Spinal cord (tissue), 10 donors: ENCODE measurements at places on chromosomes 3 and 15.

DNA sequence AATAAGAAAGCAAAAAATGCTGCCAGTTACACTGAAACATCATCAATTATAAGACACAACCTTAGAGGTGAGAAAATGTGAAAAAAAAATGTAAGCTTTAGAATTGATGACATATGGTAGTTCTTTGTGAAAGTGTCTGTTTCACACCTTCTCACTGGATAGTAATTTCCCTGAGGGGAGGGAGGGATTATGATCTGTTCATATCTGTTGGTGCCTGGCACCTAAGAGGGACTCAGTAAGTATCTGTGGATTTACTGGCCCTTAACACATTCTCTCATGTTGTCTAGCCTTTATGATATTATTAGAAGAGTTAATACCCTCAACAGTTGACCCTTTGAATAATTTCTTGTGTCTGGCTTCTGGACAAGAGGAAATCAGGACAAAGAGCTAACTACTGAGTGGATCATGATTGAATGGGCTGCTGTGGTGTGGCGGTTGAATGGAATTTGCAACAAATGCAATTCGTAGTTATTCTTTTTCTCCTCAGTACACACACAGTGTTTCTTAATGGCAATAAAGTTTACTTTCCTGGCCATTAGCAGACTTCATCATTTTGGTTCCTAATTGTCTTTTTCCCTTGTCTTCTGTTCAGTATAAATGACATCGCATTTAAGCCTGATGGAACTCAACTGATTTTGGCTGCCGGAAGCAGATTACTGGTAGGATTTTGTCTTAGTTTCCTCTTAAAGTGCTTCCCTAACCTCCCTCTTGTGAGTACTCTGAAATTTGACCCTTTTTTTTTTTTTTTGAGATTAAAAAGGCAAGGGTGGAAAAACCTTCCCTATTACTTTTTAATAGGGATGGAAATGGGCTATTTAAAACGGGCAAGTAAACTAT, 9.5 kb downstream of the IFT122 start:
- no peak for DNase-seq

- DNase-seq, result no peak
Measured at GRCh38 chr3:161096771-161097367, 8.3 kb downstream of the B3GALNT1 start.

DNA sequence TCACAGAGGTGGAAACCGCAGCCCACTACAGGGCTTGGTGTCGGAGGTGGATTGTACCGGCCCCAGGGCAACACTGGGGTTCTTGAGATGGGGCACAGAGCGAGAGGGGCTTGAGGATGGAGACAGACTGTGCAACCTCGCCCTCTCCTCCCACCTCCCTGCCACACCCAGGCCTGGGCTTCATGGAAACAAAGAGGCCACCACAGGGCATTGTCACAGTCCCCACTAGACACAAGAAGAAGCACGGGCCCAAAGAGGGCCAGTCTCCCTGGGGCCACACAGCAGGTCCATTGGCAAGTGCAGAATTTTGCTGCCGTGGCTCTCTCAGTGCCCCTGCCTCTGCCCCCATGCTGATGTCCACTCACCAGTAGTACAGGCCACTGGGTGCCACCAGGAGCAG, 4.1 kb upstream of the CALML4 start:
- no peak for DNase-seq

- DNase-seq, result no peak
Measured at GRCh38 chr15:61367953-61368352, 138.9 kb upstream of the RORA start.

DNA sequence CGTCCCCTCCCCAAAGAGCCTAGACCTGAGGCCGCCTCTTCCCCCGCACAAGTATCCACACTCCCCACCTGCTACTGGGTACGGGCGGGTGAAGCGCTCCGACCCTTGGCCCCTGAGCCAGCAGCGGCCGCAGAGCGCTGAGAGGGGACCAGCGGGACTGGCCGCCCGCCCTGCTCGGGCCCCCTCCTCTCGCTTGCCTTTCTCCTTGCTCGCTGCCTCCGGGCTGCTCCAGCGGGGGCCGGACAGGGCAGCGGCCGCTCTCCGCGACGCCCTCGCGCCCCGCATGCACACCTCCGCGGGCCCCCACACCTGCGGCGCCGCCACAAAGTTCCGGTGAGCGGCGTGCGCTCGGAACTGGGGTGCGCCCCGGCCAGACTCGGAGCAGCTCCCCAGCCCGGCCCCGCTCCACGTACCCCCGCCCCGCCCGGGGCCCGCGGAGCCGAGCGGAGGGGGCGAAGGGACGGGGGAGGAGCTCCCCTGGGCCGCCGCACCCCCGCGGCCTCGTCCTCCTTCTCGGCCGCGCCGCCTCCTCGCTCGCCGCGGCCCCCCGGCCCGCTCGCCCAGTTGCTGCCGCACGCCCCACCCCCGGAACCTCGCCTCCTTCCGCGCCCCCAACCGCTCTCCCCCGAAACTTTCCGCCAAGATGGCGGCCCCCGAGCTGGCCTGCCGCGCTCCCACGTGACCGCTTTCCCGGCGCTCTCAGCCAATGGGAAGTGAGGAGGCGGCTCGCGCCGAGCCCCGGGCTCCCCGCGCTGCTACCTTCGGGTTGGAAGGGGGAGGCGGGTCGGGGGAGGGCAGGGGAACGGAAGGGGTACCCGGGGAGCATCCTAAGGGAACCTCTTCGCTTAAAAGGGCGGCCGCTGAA, 704 bp downstream of the DLG1 start:
- peak; percentile 94 for DNase-seq

DNA sequence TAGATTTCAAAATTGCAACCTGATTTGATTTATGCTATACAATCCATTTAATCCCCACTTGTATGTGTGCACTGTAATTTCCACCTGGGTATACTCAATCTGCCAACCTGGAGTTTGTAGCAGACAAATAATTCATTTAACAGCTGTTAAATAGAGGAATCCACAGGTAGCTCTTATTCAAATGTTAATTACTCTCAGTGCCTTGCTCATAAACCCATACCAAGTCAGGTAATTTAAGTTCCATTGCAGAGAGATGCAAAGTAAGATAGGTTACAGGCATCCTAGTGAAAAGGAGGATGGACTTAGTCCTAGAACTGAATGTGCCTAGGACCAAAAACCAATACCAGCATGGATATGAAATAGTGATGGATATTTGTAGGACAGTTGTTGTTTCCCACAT, 674.2 kb downstream of the TBL1XR1 start:
- DNase-seq, result no peak

- DNase-seq, result no peak
Measured at GRCh38 chr3:87206070-87206469, 21.0 kb upstream of the CHMP2B start.

- no peak for DNase-seq
Measured at GRCh38 chr15:84736375-84736774, 12.0 kb upstream of the ZNF592 start.

DNA sequence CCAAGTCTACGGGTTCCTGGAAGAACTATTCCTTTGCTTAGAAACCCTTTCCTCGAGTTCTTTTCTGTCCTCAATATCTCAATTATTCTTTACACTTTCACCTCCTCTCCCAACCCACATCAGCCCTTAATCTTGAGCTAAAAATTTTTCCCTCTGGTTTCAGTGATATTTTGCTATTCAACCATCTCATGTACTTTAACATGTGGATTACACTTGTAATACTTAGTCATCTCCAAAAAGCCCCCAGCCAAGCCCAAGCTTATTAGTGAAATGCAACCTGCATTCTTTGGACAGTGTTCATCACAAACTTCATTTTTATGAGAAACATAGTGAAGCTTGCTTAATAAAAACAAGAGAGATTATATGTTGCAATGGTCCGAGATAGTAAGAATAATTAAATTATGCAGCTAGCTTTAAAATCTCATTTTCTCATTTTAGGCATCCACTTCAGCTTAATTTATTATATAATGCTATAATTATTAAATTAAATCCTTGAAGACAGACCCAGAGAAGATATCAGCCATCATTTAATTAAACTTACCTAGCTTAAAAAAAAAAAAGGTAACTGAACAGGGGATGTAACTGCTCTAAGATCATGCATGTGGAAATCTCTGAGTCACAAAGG, 534.5 kb upstream of the TBL1XR1 start:
- no peak for DNase-seq

GRCh38 chr3:25903371-25904129, 113.7 kb downstream of the OXSM start:
- no peak for DNase-seq

DNA sequence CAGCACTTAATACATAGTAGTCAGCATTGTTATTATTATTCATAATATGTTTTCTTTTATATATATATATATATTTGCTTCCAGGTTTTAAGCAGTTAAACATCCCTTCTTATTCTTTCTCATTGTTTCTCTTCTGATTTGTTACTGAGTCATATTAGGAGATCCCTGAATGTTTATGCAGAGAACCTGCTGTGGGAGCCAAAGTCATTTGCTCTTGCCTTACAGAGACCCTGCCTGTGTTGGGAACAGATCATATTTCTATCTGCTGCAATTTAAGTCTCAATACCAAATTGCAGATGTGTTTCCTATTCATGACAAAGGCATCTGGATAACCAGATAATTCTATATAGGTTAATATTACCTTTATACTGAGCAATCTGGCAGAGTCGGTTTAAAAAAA, 323.0 kb upstream of the UMPS start:
- DNase-seq, result no peak

- peak; percentile 8 for DNase-seq
Measured at GRCh38 chr15:40731034-40731433, 24.0 kb downstream of the RMDN3 start.

DNA sequence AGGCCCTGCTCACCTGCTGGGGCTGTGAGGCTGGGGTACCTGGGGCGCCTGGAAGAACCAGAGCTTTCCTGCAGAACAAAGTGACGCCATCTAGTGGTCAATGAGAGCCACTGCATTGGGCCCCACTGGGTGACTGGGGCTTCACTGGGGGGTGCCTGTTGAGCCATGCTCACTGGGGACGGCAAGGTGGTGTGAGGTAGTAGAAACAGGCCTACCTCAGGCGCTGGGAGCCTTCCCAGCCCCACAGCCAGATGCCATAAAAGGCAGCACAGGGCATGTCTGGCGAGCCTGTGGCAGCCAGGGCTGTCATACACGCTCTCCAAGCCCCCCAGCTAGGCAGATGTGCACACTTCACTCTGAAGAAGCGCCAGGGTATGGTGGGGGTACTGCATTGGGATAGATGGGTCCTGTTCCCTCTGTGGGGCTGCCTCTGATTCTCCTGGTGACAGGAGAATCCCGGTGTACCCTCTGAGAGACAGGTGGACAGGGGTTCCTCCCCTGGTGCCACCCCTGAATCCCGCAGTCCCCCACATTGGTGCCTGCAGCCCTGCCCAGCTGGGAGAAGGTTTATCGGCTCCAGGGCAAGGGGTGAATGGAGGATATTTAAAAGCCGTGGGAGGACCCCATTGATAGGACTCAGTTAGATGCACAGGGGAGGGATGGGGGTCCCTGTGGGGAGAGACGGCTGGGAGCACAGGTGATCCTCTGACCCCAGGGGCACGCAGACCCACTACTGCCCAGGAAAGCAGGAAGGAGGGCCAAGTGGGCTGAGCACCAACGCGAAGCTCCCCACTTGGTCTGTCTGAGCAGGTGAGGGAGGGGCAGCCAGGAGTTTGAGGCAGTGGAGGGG, 178.8 kb downstream of the NSMCE3 start:
- DNase-seq, result no peak

DNA sequence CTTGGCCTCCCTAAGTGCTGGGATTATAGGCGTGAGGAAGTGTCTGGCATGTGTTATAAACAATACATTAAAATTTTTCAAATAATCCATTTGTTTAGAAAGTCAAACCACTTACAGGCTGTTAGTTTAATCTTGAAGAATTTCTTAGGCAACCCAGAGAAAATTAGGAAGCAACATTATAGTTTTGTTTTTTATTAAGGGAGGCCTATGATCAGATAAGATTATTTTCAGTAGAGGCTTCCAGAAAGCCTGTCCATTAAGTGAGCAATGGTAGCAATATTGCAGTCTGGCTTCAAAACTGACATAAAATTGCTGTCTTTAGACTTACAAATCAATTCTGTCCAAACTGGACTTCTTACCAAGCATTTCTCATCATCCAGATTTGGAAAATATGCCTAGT, 49.6 kb downstream of the CD47 start:
- no peak for DNase-seq

DNA sequence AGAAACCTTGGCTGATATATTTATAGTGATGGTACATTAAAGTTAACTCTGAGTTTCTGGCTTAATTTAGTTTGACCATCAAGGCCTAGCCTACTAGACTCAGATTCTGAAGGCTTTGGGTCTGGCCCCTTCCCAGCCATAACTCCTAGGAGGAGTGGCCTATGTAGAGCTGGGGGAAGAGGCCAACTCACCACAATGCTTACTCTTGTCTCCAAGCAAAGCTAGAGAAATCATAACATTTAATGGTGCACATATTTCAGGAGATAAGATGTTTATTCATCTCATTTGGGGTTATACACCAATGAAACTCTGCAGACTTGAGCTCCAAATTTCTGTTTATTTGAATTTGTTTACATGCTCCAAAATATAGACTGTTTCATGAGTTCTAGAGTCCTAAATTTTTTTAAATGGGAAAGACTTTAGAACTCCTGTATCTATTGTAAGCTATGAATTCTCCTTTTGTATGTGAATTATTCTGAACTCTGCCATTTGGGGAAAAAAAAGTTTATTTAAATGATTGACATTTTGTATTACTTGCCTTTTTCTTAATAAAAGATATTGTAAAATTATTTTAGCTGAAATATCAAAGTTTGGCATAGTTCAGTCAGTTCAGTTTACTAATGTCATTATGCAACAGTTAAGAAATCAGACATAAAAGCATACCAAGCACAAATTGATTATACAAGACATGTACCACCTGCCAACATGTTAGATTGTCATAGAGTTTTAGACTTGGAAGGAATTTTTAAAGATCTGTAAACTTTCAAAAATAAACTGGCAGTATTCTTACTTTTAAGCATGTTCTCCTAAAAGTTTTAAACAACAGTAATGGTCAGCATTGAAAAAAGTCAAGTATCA, 143.4 kb upstream of the NR2E3 start:
- DNase-seq, result no peak

- DNase-seq, result no peak
Measured at GRCh38 chr3:178849199-178849910, 222.3 kb downstream of the ZMAT3 start.

DNA sequence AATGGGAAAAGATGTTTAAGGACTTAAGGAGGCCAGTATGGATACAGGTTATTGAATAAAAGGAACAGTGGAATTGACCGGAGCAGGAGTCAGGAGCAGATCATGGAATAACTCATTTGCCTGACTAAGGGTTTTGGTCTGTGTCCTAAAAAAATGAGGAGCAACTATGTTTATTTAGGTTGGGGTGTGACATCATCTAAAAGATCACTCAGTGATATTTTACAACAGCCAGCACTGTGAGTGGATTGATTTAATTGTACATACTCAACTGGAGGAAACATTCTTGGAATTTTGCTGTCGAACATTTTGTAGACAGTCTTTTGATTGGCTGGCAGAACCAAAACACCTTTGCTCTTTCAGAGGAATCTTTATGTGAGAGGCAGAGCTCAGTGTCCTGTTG, 348.6 kb upstream of the CDIN1 start:
- DNase-seq, result no peak
